ENCODE measurements at places on chromosomes 1 and 21.

GRCh38 chr1:241918879-241919278 lies 38.7 kb upstream of the BECN2 start:
- no peak for DNase-seq

DNA sequence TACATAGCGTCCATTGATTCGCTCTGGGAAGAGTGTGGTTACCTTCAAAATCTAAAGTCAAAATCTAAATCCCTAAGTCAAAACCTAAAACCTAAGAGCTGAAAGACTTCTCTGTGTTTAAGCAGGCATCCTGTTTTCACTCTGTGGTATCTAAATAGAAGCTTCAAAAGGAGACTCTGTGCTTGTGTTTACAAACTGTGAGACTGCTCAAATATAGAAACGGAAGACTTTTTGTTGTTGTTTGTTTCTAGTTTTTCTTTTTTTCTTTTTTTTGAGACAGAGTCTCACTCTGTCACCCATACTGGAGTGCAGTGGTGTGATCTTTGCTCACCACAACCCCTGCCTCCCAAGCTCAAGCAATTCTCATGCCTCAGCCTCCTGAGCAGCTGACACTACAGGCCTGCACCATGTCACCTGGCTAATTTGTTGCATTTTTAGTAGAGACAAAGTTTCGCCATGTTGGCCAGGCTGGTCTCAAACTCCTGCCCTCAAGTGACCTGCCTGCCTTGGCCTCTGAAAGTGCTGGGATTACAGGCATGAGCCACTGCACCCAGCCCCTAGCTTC lies 425.9 kb downstream of the SMYD3 start:
- DNase-seq = no peak

DNA sequence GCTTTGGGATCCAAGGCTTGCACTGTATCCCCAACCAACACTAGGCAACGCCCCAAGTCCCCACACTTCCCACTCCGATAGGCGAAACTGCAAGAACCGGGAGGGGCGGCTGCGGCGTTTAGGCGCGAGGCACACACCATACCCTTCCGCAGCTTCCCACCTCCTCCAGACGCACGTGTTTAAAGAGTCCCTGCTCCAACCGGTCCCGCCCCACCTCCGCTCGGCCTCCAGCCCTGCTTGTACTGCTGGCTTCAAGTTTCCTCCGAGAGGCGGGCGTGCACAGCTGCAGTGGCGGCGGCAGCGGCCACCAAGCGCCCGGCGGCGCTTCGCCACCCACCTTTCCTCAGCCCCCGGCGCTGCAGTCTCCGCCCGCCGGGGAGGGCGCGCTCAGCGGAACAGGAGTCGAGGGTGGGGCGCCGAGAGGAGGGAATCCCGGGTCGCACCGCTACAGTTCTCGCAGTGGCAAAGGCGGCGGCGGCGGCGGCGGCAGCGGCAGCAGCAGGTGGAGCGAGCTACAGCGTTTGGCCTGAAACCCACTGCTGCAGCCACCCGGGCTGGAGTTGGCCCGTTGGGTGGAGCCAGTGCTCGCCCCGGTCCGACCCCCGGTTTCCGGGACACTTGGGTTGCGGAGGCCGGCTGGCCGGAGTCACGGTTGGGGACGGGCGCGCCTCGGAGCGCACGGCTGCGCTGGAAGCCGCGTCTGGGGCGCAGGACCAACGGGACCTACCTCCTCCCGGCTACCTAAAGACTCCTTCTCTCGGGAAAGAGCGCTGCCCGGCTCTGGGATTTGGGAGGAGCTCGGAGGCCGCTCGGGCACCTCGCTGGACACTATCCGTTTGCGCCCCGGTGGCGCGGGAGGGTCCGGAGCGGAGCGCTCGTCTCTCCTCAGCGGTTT lies at the start of gene CNIH3:
TSS of gene CNIH3 (plus strand) at position 457 of the 895 bp plus-strand sequence. CDS start 858 bp downstream, outside the sequence.
- DNase-seq = peak; percentile 17

GRCh38 chr1:223394242-223394641 lies 1.0 kb downstream of the CCDC185 start:
- DNase-seq = no peak

GRCh38 chr1:216055004-216055403 lies 368.2 kb downstream of the USH2A start:
- no peak for DNase-seq

DNA sequence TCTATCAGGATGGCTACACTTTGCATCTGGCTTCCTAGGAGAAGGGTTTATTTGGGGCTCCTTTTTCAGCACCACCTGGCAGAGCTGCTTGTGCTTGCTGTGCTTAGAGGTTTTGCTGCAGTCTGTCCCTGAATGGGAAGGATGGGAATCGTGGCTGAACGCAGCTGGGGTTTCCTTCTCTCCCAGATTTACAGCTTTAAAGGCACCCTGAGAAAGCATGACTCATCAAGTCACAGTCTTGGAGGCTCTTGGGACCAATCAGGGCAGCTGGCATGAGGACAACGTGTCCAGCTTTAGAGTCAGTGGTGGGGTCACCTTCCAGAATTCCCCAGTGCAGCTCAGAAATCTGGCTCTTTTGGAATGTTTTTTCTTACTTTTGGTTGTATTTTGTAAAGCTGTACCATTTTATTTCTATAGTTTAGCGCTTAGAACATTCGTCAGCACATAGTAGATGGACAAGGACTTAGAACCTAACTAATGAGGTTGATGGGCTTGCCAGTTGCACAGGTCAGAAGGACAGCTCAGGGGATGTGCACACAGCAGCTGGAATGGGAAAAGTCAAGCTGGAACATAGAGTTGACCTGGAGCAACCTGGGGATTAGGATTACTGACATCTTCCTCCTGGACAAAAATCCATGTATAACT lies 222.6 kb downstream of the PRDM2 start:
- DNase-seq = no peak

GRCh38 chr1:152110365-152110859 lies 4.8 kb downstream of the TCHH start:
- DNase-seq = no peak

- DNase-seq = no peak
Observed at GRCh38 chr1:15730423-15730822, 5.6 kb upstream of the SLC25A34 start.

DNA sequence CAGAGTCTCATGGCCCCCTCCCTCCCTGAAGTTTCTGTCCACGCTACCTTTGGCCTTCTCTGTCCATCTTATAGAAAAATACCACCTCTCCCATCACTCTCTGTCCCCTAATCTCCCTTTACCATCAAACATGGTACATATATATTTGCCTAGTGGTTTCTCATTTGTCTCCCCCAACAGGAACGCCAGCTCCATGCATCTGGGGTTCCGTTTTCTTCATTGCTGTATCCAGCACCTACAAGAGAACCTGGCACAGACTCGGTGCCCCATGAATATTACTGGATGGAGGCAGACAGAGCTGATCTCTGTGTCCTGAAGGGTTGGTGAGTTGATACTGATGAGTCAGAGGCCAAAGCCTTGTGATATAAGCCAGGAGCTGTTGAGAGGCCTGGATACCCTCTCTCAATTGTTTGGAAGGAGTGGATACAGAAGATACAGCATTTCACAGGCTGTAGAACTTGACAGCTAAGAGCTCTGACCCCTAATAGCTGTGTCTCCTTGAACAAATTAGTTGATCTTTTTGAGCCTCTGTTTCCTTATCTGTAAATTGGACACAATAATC lies 21.9 kb downstream of the HEYL start:
- no peak for DNase-seq

DNA sequence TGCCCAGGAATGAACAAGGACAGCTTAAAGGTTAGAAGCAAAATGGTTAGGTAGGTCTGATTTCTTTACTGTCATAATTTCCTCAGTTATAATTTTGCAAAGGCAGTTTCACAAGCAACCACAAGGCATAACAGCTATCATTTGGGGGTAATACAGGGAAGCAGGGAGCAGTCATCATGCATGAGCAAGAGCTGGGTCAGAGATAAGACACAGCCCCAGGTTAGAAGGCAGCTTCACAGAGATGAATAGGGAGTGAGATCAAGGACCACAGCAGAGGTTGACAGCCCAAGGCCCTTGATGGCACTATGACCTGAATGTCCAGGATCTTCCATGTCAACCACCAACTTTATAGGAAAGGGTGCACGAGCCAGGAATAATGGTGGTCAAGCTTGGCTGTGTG lies 9.0 kb upstream of the CSRP1 start:
- DNase-seq = no peak

DNA sequence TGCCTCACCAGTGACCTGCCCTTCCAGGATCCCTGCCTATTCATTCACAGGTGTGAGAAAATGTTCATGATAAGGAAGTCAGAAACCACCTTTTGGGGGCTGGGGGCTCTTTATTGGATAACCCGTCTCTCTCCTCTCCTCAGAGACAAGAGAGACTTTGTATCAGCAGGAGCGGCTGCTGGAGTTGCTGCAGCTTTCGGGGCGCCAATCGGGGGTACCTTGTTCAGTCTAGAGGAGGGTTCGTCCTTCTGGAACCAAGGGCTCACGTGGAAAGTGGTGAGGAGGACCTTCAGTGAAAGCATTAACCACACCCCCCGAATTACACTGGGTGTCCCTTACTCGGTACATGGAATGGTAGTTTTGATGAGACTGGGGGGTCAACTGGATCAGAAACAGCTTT lies 20.6 kb downstream of the NPPA start:
- DNase-seq = no peak

GRCh38 chr1:3155926-3156220 lies 86.9 kb downstream of the PRDM16 start:
- DNase-seq = no peak

GRCh38 chr1:36137226-36137625 lies 12.1 kb downstream of the TRAPPC3 start:
- no peak for DNase-seq

GRCh38 chr1:150005606-150006005 lies 4.9 kb downstream of the OTUD7B start:
- DNase-seq = no peak

GRCh38 chr1:182485861-182486260 lies 35.9 kb downstream of the RGSL1 start:
- DNase-seq = no peak

DNA sequence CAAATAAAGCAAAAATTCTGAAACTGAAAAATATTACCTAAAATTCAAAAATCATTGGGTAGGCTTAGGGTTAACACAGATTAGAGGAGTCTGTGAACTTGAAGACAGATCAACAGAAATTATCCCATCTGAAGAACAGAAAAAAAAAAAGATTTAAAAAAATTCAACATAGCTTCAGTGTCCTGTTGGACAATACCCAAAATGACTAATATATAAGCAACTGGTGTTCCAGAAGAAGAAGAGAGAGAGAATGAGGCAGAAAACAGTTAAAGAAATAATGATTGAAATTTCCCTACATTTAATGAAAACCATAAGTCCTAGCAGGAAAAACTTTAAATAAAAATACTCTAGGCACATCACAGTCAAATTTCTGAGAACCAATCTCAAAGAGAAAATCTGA lies 31.5 kb downstream of the TMCO1 start:
- DNase-seq = no peak

GRCh38 chr1:97412737-97413136 lies 508.1 kb downstream of the DPYD start:
- DNase-seq = no peak

DNA sequence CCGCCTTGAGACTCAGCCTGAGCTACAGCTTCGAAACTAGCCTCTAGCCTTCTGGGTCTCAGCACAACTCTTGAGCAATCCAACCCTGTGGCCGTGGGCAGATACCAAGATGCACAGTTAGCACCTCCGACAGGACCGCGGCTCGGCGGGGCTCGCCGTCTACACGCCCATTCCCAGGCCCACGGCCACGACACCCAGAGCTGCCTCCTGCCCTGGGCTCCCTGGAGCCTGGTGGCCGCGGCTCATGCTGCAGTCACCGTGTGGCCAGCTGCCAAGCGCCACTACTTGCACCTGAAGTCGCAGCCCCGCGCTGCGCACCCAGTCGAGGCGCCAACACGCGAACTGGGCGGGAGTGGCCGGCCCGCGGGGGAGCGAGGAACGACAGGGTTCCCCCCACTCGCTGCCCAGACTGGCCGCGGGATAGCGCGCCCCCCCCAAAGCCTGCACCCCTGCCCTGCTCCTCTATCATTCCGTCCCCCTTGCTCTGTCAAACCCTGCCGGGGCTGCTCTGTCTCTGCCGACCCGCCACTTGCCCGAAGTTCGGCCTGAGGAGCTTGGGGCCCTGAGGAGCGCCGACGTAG lies 729 bp upstream of the CDCA8 start:
- no peak for DNase-seq

GRCh38 chr1:156284112-156284511 lies at the start of gene TMEM79:
TSS of gene TMEM79 (plus strand) at chr1:156284325. CDS start at chr1:156285227, 902 bp downstream.
- no peak for DNase-seq

GRCh38 chr1:61865646-61866220 lies 123.5 kb downstream of the PATJ start:
- no peak for DNase-seq

DNA sequence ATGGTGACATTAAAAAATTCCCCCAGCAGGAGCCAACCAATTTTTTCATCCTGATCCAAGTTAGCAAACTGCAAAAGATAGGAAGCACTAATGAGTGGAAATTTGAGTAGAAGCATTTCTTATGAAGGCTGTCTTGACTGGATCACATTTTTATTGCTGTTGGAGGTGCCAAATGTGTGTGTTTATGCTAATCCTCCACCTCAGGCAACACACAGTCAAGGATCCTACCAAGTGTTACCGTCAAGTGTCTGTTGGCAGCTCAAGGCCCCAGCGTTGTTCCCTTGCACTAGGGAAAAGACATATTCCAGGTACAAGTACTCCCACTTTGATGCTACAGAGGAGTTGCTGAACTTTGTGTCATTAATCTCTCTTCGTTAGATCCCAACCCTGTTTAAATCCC lies 18.3 kb downstream of the METTL18 start:
- no peak for DNase-seq

DNA sequence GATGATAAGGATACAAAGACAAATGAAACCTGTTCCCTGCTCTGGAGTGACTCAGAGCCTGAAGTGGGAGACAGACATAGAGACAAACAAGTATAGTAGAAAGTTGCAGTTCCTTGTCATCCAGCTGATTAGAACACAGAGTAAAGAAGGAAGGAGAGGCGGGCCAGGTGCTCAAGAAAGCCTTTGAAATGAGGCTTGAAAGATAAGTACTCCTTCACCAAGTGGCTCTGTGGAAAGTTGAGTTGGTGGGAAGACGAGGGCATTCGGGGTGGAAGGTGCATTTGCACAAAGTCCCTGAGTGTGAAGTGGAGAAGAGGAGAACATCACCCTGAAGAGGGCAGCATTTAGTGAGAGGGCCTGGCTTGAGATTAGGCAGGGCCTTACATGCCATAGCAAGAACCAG lies 17.0 kb downstream of the MARK1 start:
- DNase-seq = no peak

DNA sequence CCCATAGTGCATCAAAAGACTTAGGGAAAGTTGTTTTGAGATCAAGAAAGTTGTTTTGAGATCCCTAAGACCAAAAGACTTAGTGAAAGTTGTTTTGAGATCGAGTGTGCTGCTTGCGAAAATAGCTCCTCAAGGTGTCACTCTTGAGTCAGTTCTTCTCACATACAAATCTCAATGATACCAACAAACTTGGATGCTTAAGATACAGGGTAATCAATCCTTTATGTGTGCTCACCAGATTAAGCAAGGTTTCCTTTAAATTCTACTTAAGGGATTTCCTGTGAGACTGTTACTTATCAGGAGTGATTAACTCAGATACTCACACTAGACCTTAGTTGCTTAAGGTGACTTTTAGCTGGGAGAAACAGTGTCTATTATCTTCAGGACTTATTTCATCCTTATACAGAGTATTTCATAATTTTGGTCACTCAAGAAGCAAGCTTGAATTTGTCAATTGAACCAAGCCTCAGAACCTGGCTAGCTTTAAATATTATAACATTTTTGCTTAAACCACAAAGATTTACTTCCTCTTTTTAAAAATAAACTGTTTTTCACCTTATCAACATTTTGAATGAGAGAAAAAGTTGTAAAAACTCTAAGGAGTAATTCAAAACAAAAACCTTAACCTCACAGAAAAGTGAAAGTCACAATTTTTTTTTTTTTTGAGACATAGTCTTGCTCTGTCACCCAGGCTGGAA lies 8.0 kb upstream of the RLF start:
- DNase-seq = no peak

- peak; percentile 11 for DNase-seq
Observed at GRCh38 chr1:231931846-231932454, 305.4 kb downstream of the DISC1 start.
